ENCODE measurements at places on chromosomes 11 and 22.

DNA sequence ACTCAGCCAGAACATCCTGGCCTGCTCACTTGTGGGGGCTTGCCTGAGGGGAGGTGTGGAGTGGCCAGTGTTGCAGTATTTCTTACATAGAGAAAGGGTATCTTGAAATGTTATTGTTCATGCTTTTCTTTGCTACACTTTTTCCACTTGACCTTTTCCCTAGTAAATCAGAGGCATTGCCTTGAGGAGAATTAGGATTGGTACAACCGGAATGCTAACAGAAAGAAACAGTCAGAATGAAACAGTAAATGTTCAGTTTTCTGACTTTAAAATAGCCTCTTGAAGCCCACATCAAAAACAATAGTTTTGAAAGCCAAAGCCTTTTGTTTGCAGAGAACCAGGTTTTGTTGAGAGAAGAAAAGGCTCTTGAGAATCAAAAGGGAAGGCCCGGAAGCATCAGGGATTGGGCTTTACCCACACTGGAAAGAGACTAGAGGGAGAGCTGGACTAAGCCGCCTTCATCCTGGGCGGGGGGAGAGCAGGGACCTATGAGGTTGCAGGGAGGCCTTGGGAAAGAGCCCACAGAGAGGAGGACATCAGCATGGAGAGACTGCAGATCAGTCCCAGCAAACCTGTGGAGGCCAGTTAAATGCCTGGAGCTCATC lies 12.4 kb downstream of the ADM start:
- no peak for DNase-seq

GRCh38 chr11:123306531-123306930 lies 111.5 kb upstream of the CLMP start:
- DNase-seq = no peak

GRCh38 chr11:15222777-15223176 lies 108.1 kb downstream of the INSC start:
- no peak for DNase-seq

DNA sequence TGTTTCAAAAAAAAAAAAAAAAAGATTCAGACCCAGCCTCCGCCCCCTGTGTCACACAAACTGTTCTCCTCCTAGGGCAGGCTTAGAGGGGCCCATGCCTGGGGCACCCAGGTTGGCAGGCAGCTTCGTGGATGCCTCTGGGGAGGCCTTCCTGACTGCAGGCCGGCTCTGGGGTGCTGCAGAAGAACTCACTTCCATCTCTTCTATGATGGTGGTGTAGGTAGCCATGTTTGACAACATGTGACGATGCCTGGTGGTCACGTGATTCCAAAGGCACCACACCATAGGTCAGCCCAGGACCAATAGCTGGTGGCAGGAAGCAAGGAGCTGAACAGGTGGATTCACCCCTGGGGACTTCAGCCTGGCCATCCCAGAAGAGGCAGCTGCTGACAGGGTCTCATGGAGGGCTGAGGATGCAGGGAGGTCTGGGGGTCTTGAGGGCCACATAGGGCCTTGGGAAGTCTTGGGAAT lies 24.1 kb upstream of the CELSR1 start:
- no peak for DNase-seq

GRCh38 chr11:86181379-86181778 lies 63.2 kb upstream of the EED start:
- DNase-seq = no peak

DNA sequence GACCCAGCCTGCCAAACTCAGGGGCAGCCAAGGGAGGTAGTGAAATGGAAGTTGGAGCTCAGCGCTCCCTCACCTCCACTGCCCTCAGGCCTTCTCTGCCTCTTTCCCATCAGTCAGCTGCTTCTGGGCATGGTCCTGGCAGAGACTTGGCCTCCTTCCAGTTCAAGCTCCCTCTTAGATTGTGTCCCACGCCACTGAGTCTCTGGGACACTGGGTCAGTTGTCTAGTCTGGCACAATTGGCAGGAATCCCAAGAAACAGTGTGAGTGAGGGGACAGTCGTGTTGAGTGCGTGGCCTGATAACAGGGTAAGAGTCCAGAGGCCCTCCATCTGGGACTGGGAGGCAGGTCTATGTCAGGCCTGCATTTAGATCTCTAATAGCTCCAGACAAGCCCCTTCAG lies 7.1 kb upstream of the SLC35E4 start:
- no peak for DNase-seq

DNA sequence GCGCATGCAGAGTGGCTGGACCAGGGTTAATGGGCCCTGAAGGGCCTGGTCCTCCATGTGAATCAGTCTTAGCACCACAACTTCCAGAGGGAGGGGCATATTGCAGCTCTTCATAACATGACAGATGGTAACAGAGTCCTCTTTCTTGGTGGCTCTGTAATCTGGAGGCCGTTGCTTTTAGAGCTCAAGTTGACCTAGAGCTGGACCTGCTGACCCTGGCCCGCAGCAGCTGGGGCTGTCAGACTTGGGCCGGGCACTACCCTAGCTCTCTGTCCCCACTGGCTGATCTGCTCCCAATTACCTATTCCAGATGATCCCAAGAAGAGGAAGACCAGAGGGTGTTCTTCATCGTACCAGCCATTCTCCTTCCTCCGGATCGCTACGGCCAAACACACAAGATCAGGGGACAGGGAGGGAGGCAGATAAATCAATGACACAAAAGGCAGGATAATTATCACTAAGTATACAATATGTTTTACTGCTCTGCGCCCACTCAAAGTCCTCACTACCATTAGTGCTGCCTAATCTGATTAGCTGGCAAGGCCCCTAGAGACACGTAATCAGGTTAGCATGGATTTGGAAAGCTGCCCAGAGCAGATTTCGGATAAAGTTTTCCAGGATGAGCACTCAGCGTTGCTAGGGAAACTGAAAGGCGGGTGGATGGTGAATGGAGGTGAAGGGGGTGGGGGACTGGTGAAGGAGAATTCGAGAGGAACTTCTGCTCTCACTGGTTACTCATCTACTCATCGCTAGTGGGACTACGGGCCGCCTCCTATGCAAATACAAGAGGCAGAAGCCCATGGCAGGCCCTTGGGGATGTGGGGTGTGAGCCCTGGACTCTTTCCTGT lies 64.5 kb upstream of the PHOX2A start:
- no peak for DNase-seq

DNA sequence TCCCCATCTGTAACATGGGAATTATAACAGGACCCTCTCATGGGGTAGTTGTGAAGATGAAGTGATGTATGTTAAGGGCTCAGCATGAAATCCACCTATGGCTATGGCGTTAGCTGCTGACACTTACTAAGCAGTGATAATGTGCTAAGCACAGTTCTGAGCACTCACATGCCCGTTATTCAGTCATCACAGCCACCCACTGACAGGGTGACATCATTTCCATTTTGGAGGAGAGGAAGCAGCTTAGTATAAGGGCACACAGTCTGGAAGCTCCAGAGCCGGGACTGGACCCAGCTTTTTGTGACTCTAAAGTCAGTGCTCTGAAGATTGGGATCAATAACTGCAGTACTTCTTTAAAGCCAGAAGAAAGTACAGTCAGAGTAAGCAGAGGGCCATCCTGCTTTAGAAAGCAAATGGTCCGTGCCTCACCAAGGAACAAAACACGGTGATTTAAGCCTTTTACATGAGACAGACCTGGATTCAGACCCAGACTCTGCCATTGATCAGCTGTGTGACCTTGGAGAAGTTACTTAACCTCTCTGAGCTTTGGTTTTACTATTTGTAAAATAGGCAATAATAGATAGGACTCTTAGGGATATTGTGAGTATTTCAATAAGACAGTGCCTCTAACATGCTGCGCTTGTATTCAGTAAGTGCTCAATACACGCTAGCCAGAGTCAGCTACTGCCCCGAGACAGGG lies 61.5 kb downstream of the SGSM1 start:
- DNase-seq = no peak

DNA sequence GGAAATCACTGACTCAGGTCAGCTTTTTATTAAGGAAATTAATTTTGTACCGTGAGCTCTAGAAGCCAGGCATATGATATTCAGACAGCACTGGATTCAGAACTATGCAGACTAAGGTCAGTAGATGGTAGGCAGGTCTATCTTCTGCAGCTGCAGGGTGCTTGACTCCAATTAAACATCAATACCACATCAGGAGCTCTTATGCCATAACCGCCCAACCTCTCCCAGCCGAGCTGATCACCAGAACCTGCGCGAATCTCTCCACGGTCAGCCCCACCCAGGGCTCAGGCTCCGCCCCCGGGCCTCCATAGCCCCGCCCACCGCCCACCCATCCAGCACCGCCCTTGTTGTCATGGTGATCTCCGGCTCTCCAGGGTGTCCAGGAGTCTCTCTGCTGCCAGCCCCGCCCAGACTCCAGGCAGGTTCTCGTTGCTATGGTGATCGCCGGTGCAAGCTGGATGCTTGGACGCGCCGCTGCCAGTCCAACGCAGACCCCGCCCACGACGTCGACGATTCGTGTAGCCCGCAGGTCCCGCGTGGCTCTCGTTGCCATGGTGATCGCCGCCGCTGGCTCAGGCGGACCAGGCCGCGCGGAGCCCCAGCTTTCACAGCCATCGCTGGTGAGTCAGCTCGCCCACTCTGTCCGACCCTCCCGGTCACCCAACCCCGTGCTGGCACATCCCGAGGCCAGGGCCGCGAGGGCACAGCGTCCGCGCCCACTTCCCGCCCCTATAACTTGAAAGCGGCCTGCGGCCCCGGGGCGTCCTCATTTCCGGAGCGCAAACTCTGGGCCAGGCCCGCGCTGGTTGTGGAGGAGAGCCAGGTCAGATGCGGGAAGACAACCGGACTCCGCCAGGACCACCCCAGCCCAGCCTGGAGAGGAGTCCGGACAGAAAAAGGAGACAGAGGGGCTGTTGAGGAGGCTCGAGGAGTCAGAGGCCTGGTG lies at the start of gene RAB36:
RAB36 (plus strand) TSS at position 546 of the 946 bp plus-strand sequence. CDS start 1,140 bp downstream, outside the sequence.
- DNase-seq = peak; percentile 100

DNA sequence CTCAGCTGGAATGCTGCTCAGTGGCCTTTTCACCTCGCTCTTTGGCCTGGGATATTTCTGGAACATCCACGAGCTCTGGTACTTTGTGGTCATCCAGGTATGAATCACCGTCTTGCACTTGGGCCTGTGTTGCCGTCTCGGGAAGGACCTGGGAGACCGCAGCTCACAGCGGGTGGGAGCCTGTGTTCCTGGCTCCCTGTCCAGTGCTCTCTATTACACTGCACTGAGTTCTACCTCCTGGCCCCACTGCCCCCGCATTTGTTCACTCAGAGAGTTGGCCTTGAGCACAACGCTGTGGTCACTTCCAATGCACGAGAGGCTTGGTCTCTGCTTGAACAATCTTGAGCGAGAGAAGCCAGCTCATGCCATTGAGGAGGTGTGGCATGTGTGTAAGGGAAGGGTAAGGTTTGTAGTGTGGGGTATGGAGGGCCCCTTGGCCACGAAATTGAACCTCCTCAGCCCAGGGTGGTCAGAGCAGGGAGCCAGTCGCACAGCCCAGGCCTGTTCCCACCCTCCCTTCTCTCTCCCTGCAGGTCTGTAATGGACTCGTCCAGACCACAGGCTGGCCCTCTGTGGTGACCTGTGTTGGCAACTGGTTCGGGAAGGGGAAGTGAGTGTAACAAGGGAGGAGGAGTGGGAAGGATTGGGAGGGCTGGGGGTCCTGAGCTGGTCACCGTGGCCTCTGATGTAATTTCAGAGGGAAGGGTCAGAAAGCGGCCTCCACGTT lies 16.2 kb downstream of the SLC37A2 start:
- DNase-seq = no peak

DNA sequence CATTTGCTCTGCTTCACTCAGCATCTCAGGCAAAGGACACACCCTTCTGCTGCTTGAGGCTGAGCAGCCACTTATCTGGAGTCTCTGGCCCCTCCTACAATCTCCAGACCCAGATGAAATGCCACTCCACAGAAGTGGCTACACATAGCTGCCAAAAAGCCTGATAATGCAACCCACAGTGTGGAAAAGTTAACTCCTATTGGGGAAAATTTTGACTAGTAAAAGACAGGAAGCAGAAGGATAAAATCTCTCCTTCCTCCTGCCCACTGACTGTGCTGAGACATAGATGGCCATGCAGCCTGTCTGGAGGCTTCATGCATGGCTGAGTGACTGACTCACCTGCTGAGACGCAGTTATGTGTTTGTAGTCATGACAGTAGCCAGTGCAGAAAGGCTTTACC lies 92.3 kb upstream of the TEAD1 start:
- no peak for DNase-seq

DNA sequence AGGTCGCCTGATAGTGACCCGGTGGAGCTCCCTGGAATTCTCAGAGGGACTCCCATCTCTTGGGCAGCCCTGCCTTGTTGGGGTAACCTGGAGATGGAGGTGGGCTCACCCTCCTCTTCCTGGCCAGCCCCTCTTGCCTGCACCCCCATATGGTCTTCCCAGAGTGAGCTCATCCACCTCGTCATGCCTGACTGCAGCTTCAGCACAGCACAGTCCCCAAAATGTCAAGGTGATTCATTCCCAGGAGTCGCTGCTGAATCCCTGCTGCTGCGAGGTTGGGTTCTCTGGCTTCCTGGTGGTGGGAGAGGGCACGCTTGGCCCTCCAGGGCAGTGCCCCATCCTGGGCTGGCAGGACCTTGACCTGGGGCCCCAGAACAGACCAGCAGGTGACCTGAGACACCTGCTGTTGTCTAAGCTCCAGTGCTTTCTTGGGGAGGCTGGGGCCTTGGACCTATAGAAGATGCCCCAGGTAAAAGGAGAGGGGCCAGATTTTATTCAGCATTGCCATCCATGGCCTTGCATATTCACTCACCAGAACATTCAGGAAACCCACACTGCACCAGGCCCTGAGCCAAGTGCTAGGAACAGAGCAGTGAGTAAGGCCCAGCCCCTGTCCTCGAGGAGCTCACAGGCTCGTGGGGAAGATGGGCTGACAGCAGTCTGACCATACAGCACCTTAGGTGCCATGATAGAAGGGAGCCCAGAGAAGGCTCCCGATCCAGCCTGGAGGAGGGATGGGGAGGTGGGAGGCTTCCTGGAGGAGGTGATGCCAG lies 72.9 kb downstream of the CACNA1I start:
- no peak for DNase-seq

DNA sequence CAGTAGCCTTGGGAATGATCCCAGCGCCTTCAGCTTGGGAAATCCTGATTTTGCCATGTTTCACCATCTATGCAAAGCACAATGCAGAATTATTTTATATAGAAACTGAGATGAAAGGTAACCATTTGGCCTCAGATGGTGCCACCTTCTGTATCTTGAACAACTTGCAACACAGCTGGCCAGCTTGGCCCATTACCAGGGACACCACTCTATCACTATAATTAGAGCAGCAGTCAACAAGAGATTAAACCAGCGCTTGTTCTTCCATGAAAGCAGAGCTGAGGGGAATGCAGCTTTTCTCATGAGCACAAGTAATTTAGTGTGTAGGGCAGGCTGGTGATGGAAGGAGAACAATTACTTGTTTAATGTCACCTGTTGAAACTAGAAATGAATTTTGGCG lies 6.7 kb upstream of the ZDHHC13 start:
- no peak for DNase-seq
